Stimulated activated CD4-positive, alpha-beta T cell treated with anti-CD3 and anti-CD28 coated beads, Interleukin-1b, Interleukin-23, amount 100 ng/mL, for 1 hour (primary cell): ENCODE measurements at places on chromosomes 3 and 15.

GRCh38 chr3:196378146-196378841, 40.1 kb upstream of the TM4SF19 start:
- DNase-seq: no peak

DNA sequence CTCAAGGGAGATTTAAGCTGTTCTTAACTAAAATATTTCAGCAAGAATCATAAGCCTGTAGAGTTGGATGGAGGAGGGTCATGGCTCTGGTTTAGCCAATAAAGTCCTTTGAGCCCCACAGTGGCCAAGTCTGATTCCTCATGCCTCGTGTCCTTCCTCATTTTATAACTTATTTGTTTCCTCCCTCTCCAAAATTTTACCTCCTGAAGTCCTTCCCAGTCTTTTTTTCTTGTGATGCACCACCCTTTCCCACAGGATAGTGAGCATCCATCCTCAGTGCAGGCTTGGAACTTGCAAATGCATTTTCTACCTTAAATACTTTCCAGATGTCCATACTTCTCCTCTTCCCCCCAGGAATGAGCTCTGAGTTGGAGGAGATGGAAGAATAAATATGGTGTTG, 162.7 kb upstream of the AGTR1 start:
- no peak for DNase-seq

DNA sequence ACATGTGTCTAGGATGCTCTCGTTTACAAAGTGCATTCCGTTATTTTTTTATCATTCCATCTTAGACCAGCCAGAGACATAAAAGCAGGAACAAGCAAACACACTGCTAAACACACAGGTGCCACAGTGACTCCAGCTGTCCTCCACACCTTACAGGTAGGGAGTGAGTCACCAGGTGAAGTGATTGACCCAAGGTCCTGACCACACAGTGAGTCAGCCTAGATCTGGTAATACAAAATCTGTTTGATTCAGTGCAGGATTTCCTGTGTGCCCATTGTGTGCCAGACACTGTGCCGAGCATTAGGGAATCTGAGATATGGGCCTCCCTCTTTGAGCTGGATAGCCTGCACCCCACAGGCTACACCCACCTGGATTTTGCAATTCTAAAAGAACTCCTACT, 16.7 kb upstream of the BFSP2 start:
- DNase-seq: no peak

GRCh38 chr15:77575203-77575934, 57.3 kb downstream of the LINGO1 start:
- DNase-seq: no peak

- no peak for DNase-seq
These were observed 283.2 kb upstream of the STT3B start for GRCh38 chr3:31249545-31249944.

GRCh38 chr3:73315706-73316105, 254.2 kb downstream of the EBLN2 start:
- no peak for DNase-seq

GRCh38 chr3:197593046-197593380, 37.2 kb upstream of the BDH1 start:
- no peak for DNase-seq

DNA sequence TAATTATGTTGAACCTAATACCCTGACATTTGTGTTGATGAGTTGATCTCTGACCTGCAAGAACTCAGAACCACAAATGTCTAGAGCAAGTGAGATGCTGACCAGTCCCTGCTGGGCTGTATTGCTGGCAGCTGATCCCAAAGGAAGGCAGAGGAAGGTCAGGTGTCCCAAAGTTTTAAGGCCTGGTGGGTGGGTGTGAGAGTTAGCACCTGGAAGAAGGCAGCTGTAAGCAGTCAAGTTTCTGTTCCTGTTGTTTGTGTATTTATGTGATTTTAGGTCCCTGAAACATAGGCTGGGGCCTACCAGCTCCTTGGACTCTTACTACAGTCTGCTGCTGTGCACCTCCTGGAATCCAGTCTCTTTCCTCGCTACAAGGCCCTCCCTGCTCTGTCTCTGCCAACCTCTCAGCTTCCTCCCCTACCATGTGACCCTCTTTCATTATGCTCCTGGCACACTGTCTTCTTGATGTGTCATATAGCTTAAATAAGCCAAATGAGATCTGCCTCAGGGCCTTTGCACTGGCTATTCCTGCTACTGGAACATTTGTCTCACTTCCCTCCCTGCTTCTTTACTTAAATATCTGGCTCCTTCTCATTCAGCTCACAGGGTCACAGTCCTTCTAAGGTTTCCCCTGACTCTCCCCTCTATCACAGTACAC, 31.0 kb upstream of the ATOSA start:
- no peak for DNase-seq

DNA sequence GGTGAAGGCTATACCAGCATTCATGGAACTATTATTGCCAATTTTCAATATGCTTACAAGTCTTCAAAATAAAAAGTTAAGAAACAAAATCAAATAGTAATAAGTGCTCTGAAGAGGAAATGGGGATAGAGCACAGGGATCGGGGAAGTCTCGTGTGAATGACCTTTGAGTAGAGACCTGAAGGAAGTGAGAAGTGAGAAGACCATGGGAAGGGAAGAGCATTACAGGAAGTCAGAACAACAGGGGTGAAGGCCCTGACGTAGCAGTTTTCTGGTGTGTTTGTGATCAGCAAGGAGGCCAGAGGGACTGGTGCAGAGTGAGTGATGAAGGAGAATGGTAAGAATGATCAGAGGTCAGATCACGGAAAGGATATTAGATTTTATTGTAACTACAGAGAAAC, 48.1 kb downstream of the STAC start:
- DNase-seq: no peak

DNA sequence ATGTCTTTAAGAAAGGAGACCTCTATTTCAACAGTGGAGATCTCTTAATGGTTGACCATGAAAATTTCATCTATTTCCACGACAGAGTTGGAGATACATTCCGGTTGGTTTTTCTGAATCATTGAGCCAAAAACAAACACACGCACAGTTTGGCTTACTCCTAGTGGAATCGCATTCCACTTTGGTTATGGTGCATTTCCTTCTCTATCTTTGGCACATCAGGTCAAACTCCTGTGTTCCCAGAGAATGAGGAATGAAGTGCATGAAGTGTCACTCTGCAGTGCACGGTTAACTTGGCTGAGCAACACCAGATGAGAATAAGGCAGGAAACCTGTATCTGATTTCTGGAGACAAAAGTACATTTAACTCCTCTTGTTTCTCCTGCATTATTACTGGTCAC, 38.5 kb downstream of the HDC start:
- no peak for DNase-seq

GRCh38 chr3:105785803-105786202, 83.0 kb downstream of the CBLB start:
- no peak for DNase-seq

GRCh38 chr3:113243071-113243470, 31.7 kb downstream of the BOC start:
- DNase-seq: no peak

- no peak for DNase-seq
These were observed 126.1 kb upstream of the ALDH1A3 start for GRCh38 chr15:100753503-100753902.

DNA sequence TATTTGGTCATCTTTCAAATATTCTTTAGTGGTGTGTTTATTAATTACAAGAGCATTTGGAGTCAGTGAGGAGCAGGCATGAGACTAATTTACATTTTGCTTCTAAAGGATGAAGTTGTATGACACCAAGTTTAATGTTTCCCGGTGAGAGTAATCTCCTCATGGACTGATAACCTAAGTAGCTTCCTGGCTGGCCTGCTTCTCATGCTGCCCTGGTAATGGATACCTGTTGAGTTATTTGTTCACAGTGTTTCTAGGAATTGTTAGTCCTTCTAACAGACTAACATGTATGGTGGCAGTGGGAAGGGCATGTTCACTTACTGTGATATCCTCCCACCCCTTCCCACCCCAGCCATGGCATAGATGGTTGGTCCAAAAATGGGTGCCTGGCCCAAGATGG, 69.3 kb upstream of the CMTM7 start:
- no peak for DNase-seq

DNA sequence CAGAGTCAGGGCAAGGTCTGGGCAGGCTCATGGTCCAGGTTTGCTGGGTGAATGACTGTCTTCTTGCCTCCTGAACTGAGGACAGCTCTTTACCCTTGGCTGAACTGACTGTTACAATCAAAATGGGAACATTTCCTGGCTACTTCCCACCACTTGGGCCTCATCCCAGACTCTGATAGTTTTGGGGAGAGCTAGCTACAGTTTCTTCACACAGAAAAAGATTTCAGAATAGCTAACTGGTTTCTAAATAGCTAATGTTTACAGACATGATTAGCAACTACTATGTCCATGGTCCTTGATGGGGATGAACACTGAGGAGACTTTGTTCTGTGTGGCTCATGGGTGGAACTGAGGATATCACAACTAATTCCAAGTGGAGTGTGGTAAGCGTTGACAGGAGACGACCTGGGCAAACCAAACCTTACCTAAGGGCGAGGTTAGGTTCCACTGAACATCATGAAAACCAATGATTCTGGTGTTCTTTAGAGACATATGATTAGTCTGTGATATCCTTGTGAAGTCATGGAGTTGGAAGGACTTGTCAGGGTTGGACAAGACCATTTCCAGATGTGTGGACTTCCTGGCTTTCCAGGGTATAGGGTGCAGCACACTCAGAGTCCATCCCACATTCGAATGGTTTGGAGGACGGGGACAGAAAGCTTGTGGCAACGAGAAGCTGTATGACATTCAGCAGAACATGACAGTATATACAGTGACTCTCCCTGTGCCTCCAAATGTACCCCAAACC, 7.3 kb downstream of the ALPK3 start:
- no peak for DNase-seq

DNA sequence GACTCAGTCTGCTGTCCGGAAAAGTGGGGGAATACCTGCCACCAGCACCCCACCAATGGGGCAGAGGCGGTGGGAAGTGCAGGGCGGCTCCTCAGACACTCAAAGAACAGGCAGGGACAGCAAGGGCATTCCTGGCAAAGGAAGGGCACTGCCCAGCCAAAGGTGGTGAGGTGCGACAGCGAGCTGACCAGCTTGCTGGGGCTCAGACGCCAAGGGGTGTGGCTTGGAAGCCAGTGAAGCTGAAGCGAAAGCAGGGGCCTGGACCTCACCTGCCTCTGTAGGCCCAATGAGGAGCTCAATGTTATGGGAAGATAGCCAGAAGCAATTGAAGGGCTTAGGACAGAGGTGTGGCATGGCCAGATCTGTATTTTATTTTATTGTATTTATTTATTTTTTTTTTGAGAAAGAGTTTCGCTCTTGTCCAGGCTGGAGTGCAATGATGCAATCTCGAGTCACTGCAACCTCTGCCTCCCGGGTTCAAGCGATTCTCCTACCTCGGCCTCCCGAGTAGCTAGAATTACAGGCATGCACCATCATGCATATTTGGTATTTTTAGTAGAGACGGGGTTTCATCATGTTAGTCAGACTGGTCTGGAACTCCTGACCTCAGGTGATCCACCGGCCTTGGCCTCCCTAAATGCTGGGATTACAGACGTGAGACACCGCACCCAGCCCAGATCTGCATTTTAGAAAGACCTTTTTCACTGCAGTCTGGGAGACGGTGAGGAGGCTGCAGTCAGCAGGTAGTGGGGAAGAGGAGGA, 4.4 kb upstream of the LMAN1L start:
- no peak for DNase-seq

DNA sequence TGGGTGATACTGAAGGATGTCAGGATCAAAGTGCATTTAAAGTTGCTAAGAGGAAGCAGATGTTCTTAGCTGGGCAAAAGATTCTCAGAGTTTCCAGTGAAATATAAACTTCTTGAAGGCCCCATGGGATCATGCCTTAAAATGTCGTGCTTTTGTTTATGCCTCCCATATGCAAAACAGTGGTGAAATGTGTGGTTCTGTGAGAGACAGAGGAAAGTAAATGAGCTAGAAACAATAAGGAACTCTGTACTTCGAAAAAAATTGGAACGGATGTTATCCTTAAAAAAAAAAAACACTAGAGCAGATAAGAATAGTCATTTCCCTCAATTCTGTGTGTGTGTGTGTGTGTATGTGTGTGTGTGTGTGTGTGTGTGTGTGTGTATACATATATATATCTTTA, 497.0 kb upstream of the TBL1XR1 start:
- DNase-seq: no peak

DNA sequence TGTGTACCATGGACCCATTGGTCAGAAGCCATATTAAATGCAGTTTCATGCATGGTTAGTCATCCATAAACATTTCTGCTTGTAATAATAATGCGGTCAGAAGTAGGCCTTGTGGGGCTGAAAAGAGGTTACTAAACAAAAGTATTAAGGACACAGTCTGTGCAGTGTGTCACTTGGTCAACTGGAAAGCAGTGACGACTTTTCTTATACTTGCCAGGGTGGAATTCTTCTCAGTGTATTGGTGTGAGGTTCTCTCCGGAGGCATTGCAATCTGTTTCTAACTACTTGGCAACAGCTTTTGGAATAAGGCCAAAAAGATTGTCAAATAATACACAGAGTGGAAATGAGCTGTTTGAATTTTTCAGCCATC, 46.8 kb downstream of the CHL1 start:
- no peak for DNase-seq

DNA sequence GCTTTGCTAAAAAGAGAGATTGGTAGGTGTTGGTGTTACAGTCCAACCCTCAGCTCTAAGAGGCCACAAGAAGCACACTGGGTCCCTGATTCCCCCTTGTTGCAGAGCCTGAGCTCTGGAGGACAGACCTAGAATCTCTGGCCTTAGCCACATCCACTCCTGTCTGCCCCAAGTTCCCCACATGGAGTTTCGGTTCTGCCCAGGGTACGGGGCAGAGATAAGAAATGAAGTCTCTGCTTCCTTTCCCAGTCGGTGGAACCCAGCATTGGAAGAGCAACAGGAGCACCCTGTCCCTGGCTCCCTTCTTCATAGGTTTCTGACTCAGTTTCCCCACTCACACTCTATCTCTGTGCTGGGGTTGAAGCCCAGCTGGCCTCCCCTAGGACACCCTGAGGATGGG, 13.2 kb downstream of the PRR23E start:
- DNase-seq: no peak

DNA sequence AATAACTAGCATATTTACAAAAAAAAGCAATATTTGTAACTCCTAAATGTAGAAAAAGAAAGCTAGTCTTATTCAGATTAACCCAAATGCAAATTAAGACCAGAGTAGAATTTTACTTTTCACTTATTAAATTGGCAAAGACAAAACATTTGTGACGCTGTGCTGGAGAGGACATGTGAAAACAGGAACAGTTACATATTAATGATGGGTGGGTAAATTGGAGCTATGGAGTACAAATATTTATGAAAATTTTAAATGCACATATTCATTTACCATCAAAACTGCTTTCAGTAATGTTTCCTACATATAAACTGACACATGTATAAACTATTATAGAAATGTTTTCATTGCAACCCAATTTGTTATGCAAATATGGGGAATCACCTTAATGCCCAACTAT, 278.9 kb upstream of the POU1F1 start:
- no peak for DNase-seq
